ENCODE measurements at places on chromosomes 5 and 9.

DNA sequence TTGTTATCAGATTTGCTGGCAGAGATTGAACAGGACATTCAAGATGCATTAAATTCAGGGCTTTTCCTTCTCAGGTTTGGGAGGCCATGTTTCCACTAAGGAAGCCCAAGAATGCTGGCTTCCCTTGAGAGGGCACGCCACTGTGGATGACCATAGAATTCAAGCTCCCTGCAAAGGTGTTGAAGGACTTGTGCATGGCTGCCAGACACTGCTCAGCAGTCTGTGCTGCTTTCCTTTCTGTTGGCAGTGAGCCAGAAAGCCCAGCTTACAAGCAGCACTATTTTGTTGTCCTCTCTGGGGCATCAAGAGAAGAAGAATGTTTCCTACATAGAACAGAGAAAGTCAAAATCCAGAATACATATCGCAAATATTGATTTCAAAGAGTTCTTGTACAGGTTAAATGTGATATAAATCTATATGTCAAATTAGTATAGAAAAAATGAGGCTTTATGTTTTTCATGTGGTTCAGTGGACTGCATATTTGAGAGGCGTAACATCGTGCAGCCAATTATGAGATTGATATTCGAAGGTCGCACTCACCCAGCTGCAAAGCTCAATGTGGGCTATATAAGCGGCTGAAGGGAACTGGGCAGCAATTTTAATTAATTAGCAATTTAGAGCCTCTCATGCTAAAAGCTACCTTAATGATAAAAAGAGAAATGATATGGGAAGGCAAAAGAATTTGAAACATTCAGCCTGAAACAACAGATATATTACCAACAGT is 103.1 kb upstream of the ISL1 start:
- peak; percentile 55 for DNase-seq

DNA sequence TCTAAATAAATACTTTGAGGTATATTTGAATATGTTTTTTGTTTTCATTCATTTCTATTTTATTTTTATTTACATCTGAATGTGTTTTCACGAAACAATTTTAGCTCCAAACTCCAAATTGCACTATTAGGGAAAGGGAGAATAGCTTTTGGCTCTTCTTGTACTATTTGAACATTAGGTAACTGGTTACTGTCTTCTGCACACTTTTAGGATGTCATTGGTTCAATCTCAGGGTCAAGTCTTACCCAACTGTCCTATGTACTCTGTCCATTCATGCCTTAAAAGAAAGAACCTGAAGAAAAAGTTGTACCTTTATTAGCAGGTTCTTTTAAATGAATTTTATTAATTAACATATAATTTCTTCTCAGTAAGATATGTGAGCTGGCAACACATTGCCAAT is 51.6 kb downstream of the ITGA1 start:
- no peak for DNase-seq

- peak; percentile 43 for DNase-seq
Measured at GRCh38 chr9:26292943-26293342, 599.7 kb downstream of the CAAP1 start.

DNA sequence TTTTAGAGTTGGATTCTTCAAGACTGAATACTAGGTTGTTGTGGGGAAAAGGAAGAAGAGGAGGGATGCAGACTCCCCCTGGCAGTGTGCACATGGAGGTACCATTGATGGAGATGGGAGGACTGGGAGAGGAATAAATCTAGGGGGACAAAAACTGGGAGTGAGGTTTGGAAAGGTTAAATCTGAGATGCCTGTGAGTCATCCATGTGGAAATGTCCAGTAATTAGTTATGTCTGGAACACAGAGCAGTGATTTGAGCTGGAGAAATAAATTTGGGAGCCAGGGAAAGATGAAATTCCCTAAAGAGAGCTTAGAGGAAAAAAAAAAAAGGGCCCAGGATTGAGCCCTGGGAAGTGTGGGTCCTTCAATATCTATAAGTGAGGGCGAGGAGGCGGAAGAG is 8.0 kb upstream of the CCIN start:
- no peak for DNase-seq

- DNase-seq, result no peak
Measured at GRCh38 chr9:114938687-114939575, 8.5 kb upstream of the TNFSF8 start.

GRCh38 chr5:133230823-133231578 is 179.2 kb downstream of the HSPA4 start:
- DNase-seq, result peak; percentile 58

Measured in COR-L47 (cell line).